ENCODE measurements at places on chromosomes 13 and 19.

GRCh38 chr13:75321084-75321483 lies 160.9 kb downstream of the TBC1D4 start:
- DNase-seq, result no peak

GRCh38 chr19:31545777-31546176 lies 196.5 kb upstream of the TSHZ3 start:
- no peak for DNase-seq

- DNase-seq, result no peak
Measured at GRCh38 chr19:46732172-46732938, 13.5 kb upstream of the FKRP start.

DNA sequence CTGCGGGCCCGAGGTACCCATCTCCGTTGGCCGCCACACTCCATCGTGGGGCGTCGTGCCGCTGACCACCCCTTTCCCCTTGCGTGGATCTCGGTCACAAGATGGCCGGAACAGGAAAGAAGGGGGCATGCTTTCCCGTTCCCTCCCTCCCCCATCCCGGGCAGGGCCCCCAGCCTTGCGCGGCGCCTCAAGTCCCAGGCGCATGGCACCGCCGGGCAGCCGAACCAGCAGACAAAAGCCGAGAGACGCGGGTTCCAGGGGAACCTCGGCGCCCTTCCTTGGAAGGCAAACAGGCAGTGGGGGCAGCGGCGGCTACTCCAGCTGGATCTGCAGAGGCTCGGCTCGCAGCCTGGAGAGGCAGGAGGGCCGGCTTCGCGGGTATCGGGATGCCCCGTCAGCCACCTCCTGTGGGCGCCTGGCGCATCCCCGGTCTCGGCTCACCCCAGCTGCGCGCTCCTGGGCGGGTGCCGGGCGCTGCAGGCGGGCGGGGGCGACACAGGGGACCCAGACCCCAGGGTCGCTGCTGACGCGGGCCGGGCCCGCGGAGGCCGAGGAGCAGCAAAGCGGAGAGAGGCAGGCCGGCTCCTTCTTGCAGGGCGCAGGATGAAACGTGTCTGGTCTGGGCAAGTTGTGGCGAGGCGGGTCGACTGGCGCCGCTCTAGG lies 439 bp downstream of the DZIP1 start:
- DNase-seq, result no peak

GRCh38 chr19:43628646-43629326 lies 9.4 kb upstream of the ZNF428 start:
- no peak for DNase-seq

- no peak for DNase-seq
Measured at GRCh38 chr13:113856716-113857065, 7.2 kb downstream of the GAS6 start.

GRCh38 chr19:38170334-38170733 lies 53.7 kb downstream of the DPF1 start:
- no peak for DNase-seq

- no peak for DNase-seq
Measured at GRCh38 chr13:100300708-100301107, 211.8 kb downstream of the PCCA start.

- DNase-seq, result no peak
Measured at GRCh38 chr13:28299916-28300315, 161.6 kb downstream of the PAN3 start.
